ENCODE measurements at places on chromosomes 16 and 17.

DNA sequence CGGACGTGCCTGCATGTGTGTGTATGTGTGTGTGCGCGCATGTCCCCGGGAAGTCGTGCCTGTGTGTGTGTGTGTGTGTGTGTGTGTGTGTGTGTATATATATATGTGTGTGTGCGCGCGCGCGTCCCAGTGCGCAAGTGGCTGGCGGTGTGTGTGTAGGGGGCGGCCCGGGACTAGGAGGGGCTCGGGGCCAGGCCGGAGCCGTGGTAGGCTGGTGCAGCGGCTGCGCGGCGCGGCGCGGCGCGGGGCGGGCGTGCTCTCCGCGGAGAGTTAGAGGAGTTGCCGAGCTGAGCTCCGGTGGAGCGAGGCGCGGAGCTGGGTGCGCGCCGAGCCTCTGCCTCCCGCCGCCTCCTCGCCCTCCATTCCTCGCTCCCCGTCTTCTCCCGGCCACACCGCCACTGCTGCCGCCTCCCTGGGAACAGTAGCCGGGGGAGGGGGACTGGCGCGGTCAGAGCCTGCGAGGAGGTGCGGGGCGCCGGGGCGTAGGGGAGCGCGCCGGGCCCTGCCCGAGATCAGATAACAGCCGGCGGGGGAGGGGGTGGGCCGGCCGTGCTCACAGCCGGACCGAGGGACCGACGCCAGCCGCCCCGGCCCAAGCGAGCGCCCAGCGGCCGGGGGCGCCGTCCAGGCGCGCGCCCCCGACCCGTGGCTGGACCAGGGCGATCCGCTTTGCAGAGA, at the start of gene KCNJ12:
KCNJ12 (plus strand) TSS at position 277 of the 678 bp plus-strand sequence. CDS start 38,986 bp downstream, outside the sequence.
- peak within 1 kb of the TSS; percentile 14 for H3K27ac ChIP-seq
- DNase-seq: no peak
- H3K4me3 ChIP-seq: peak within 1 kb of the TSS; percentile 63
- H3K4me1 ChIP-seq: no peaks in the 10 kb centered on the region
- peaks cover 34% of the 10 kb centered on the region for H3K27me3 ChIP-seq
- H3K36me3 ChIP-seq: no peaks in the 10 kb centered on the region

DNA sequence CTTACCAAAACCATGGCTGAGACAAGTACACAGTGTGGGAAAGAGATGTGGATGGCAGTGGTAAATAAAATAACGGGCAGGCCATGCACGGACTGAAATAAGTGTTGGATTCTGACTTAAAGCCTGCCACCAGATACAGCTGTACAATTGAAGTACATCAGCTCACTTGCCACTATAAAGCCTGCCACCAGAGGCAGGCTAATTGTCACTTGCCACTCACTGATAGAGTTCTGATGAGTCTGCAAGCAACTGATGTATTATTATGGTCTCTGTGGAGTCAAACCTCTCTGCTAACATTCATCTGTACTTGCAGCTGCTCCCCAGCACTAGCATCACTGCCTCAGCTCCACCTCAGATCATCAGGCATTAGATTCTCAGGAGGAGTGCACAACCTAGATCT, 93.0 kb downstream of the CYTH1 start:
- no peak overlapping the region for H3K27ac ChIP-seq
- H3K36me3 ChIP-seq: peaks cover 19% of the 10 kb centered on the region
- H3K4me3 ChIP-seq: no peak overlapping the region
- H3K4me1 ChIP-seq: no peaks in the 10 kb centered on the region
- DNase-seq: no peak
- no peaks in the 10 kb centered on the region for H3K27me3 ChIP-seq

DNA sequence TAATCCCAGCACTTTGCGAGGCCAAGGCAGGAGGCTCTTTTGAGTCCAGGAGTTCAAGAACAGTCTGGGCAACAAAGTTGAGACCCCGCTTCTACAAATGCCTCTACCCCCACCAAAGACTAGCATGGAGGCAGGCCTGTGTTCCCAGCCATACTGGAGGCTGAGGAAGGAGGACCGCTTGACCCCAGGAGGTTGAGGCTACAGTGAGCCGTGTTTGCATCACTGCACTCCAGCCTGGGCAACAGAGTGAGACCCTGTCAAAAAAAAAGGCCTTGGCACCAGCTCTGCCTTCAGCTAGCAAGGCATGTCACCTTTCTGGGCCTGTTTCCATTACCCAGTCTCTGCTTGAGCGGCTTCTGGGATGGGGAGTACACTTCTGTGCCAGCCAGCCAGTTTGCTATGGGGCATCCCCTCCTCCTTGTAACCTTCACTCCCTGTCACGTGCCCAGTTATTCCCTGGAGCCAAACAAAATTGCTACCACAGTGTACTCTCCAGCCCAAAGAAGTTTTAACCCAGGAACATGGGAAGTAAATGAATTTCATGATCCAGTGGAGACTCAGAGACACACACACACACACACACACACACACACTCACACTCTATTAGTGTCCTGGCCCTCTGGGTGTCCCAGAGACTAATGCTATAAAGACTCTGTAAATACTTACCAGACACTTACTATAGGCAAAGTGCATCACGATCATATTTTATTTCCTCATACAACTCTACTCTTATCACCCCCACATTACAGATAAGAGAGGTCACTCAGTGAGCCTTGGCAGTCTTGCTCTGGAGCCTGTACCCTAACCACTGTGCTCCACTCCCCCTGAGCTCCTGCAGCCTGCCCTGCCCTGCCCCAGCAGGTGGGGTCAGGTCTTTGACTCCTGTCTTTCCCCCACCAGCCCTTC, 2.5 kb downstream of the CISD3 start:
- no peak overlapping the region for H3K4me3 ChIP-seq
- H3K27ac ChIP-seq: peak overlapping the region; percentile 89

- no peak for DNase-seq
- H3K36me3 ChIP-seq: no peaks in the 10 kb centered on the region
- H3K4me1 ChIP-seq: peaks cover 44% of the 10 kb centered on the region
- H3K4me3 ChIP-seq: no peak overlapping the region
- no peak overlapping the region for H3K27ac ChIP-seq
Observed at GRCh38 chr17:38579934-38580333, 25.8 kb downstream of the SRCIN1 start.

- H3K27me3 ChIP-seq: no peaks in the 10 kb centered on the region
- peaks cover 32% of the 10 kb centered on the region for H3K36me3 ChIP-seq
- H3K4me1 ChIP-seq: no peaks in the 10 kb centered on the region
- DNase-seq: no peak
- H3K27ac ChIP-seq: peak overlapping the region; percentile 43
- H3K4me3 ChIP-seq: peak overlapping the region; percentile 55
Observed at GRCh38 chr17:40178021-40178601, 841 bp downstream of the RAPGEFL1 start.

DNA sequence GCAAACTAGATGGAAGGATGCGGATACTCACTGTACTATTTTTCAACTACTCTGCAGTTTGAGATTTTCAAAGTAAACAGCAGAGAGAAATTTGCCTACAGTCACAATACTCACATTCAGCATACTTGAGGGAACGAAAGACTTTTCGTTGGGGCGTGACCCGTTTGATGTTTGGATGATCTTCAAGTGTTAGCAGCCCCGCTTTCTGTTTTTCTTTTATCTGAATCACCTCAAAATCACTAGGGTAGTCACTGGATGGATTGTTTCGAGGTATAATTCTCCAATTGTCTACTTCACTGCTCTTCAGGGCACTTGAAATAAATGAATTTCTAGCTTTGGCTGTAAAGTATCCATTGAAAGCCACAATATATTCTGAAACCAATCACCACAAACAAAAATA, 17.8 kb downstream of the MBTPS1 start:
- H3K4me1 ChIP-seq: no peaks in the 10 kb centered on the region
- no peak for DNase-seq
- no peak overlapping the region for H3K4me3 ChIP-seq

DNA sequence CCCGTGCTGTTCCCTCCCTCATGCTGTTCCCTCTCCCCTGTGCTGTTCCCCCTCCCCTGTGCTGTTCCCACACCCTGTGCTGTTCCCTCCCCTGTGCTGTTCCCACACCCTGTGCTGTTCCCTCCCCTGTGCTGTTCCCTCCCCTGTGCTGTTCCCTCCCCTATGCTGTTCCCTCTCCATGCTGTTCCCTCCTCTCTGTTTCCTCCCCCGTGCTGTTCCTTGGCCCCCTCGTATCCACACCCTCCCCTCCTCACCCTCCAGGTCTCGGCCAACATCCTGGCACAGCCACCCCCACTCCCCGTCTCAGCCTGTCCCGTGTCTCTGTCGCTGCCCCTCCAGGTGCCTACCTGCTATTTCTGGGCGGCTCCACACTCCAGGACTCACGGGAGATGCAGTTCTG, 48.5 kb upstream of the ZC3H18 start:
- H3K4me3 ChIP-seq: no peak overlapping the region
- no peak for DNase-seq
- no peak overlapping the region for H3K27ac ChIP-seq
- H3K36me3 ChIP-seq: no peaks in the 10 kb centered on the region
- H3K27me3 ChIP-seq: peaks cover 72% of the 10 kb centered on the region

- no peak overlapping the region for H3K4me3 ChIP-seq
- H3K36me3 ChIP-seq: no peaks in the 10 kb centered on the region
- no peak overlapping the region for H3K27ac ChIP-seq
- H3K27me3 ChIP-seq: no peaks in the 10 kb centered on the region
- DNase-seq: no peak
Observed at GRCh38 chr16:51210087-51210486, 59.0 kb upstream of the SALL1 start.

DNA sequence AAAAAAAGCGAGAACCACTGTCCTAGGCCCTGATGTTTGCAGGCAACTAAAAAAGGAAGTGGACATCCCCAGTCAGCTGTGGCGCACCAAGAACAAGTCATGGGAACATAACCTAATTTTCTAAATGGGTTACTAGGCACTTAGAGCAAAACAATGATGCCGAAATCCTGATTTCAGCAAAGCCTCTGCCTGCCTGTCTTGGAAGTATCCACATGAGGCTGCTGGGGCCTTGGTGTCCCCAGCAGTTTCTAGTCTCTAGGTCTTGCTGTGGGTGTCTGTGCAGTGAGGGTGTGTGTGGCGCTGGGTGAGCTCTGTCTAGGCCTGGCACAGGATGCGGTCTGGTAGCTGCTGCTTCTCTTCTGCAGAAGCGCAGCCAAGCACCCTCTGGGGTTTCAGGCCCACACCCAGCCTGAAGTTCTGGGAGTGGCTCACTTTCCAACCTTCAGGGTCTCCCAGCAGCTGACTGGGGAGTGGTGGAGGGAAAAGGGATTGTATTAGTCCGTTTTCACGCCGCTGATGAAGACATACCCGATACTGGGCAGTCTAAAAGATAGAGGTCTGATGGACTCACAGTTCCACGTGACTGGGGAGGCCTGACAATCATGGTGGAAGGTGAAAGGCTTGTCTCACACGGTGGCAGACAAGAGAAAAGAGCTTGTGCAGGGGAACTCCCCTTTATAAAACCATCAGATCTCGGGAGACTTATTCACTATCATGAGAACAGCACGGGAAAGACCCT, 21.1 kb downstream of the STH start:
- H3K36me3 ChIP-seq: no peaks in the 10 kb centered on the region
- no peak overlapping the region for H3K4me3 ChIP-seq
- H3K4me1 ChIP-seq: no peaks in the 10 kb centered on the region

DNA sequence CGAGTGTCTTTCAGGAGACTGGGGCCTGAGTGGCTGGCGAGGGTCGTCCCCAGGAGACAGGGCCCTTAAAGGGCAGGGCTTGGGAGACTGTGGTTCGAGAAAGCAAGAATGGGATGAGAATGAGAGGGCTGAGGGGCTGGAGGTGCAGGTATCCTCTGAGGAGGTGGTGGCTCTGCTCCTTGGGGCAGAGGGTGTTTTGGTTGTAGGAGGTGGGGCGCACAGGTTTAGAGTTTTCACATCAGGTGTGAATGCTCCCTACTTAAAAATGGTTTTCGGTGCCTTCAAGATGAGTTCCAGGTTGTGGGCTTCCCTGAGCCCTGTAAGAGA, 430 bp downstream of the BCAS3 start:
- H3K27ac ChIP-seq: peak overlapping the region; percentile 86
- peak overlapping the region; percentile 90 for H3K4me3 ChIP-seq
- no peaks in the 10 kb centered on the region for H3K27me3 ChIP-seq
- DNase-seq: no peak
- H3K4me1 ChIP-seq: peaks cover 14% of the 10 kb centered on the region

- H3K27me3 ChIP-seq: no peaks in the 10 kb centered on the region
- H3K36me3 ChIP-seq: no peaks in the 10 kb centered on the region
- H3K27ac ChIP-seq: no peak overlapping the region
- H3K4me3 ChIP-seq: no peak overlapping the region
- no peak for DNase-seq
Observed at GRCh38 chr17:71635187-71635586, 485.6 kb upstream of the SOX9 start.

- peak; percentile 95 for DNase-seq
- peak overlapping the region; percentile 32 for H3K4me3 ChIP-seq
- H3K27ac ChIP-seq: peak overlapping the region; percentile 91
- H3K36me3 ChIP-seq: no peaks in the 10 kb centered on the region
- peaks cover 86% of the 10 kb centered on the region for H3K4me1 ChIP-seq
Observed at GRCh38 chr17:77322514-77323412, 182.0 kb downstream of the SEC14L1 start.

DNA sequence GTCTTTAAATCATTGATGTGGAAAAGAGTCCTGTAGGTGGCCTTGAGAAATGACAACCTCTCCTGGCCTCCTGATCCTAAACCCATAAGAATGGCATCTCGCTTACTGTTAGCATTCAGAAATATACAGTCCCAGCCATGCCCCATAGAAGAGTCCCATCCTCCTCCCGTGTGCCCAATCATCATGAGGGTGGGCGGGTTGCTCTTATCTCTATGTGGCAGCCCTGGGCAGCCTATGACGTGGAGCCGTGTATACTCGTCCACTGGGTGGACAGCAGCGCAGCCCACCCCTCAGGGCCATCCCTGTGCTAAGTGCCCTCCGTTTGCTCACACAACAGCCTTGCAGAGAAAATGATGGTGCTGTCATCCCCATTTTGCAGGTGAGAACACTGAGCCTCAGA, 105.3 kb downstream of the AMFR start:
- no peaks in the 10 kb centered on the region for H3K4me1 ChIP-seq
- no peaks in the 10 kb centered on the region for H3K27me3 ChIP-seq
- no peak for DNase-seq
- no peaks in the 10 kb centered on the region for H3K36me3 ChIP-seq
- H3K27ac ChIP-seq: no peak overlapping the region
- H3K4me3 ChIP-seq: no peak overlapping the region

GRCh38 chr17:49995055-49995738, at the start of gene DLX3:
Gene DLX3 (minus strand): TSS chr17:49995224. CDS start chr17:49994998, 226 bp downstream.
- DNase-seq: peak; percentile 86
- H3K4me3 ChIP-seq: no peak within 1 kb of the TSS
- no peaks in the 10 kb centered on the region for H3K4me1 ChIP-seq

DNA sequence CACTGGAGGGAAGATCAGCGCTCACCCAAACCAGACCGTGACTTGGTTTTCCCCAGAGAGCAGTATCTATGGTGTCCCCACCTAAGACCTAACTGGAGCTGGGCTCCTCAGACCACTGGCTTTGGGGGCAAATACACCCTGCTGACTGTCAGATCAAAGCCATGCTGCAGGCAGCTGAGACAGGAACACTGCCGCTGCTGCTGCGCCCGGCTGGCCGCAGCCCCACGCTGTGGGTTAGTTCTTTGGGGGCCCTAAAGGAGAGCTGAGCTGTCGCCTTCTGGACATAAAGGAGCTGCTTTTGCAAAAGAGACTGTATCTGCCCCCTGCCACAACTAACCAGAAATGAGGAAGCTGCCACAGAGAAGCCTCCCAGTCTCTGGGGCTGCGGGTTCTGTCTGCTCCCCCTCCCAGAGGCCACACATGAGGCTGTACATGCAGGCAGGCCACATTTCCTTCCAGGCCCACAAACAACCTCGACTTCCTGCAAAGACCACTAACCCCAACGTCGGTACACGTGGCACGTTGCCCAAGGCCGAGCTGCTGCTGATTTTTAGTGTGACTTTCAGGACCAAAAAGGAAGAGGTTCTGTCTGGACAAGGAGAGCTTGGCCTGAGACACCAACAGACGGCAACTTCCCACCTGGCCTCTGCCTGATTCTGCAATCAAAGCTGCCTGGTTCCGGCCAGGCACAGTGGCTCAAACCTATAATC, 18.2 kb upstream of the ABR start:
- H3K27ac ChIP-seq: peak overlapping the region; percentile 63
- no peak overlapping the region for H3K4me3 ChIP-seq
- no peaks in the 10 kb centered on the region for H3K4me1 ChIP-seq
